Heart right ventricle (tissue), 16 donors: ENCODE measurements at places on chromosomes 6 and 20. TPM values are rescaled to one million over a fixed set of nuclear protein-coding genes. Genes with fewer than 3 reads are reported as not detected.

The TINAG gene
- 0.47 TPM for total RNA-seq

GRCh38 chr20:50399555-50399916 is 110.6 kb upstream of the PTPN1 start:
- DNase-seq: no peak
- H3K4me3 ChIP-seq: no peak overlapping the region
- H3K27ac ChIP-seq: peak overlapping the region; percentile 84
- no peaks in the 10 kb centered on the region for H3K36me3 ChIP-seq

The JAG1 gene
- 24.5 TPM for total RNA-seq

The SOX4 gene
- 19.1 TPM for total RNA-seq

DNA sequence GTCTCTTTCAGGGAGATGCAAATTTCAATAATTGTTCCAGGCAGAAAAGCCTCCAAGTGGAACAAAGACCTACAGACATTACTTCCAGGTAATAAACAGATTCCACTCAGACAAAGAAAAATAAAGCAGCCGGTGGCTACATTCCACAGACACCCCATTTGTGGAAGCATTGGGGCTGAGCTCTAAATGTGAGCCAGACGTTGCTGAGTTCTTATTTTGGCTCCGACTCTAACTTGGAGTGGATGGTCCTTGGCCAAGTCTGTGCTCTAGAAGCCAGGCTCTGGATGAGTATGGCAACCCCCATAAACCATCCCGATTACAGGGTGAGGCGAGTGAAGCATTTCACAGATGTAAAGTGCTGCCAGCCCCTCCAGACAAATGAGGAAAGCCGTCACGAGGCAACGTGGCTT is 6.6 kb downstream of the TRAM2 start:
- no peaks in the 10 kb centered on the region for H3K36me3 ChIP-seq
- peak overlapping the region; percentile 32 for H3K27ac ChIP-seq
- no peaks in the 10 kb centered on the region for H3K27me3 ChIP-seq
- peaks cover 93% of the 10 kb centered on the region for H3K4me1 ChIP-seq
- H3K4me3 ChIP-seq: no peak overlapping the region

DNA sequence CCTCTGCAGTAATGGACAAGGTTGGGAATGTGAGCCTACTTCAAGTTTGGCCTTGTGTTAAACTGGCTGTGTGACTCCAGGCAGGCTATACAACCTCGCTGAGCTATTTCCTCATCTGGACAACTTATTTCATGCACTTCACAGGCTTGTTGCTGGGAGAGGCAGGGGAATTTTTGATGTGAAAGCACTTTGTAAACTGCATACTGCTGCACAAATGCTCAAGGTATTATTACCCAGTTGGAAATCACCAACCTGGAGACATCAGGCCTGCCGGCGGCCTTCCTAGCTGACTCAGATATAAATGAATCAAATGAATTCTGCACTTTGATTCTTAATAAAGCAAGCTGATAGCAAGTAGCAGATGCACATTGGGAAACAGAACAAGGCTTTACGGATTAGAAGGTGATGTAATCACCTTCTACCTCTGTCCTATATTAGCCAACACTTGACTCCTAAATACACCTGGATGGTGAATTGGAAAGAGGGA is 10.1 kb downstream of the JARID2 start:
- no peaks in the 10 kb centered on the region for H3K27me3 ChIP-seq
- DNase-seq: no peak
- H3K36me3 ChIP-seq: no peaks in the 10 kb centered on the region
- H3K4me3 ChIP-seq: no peak overlapping the region
- peaks cover 12% of the 10 kb centered on the region for H3K4me1 ChIP-seq
- H3K27ac ChIP-seq: peak overlapping the region; percentile 14

DNA sequence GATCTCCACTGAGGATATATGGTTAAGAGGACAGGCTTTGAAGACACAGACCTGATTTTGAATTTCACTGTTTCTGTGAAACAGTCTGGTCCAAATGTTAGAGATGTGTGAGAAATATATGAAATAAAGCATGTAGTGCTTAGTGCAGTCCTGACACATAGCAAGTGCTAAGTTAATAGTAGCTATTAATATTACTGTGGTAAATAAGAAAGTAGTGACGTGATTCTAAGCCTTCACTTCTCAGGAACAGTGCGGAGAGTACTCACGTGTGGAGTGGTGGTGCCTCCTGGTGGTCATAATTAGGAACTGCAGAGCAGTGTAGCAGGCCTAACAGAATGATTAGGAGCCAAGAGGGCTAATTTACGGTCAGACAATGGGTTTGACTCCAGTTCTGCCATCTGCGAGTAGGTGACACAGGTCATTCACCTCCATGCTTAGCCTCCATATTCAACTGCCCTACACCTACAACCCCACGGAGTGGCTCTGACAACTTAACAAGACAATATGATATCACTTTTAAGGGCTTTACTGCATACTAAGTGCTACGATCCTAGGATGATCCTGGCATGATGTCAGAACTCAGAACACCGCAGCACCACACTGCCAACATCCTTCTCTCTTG is 106.2 kb downstream of the JPH2 start:
- no peak overlapping the region for H3K27ac ChIP-seq
- no peak overlapping the region for H3K4me3 ChIP-seq
- no peaks in the 10 kb centered on the region for H3K4me1 ChIP-seq
- peak; percentile 52 for DNase-seq
- no peaks in the 10 kb centered on the region for H3K36me3 ChIP-seq

DNA sequence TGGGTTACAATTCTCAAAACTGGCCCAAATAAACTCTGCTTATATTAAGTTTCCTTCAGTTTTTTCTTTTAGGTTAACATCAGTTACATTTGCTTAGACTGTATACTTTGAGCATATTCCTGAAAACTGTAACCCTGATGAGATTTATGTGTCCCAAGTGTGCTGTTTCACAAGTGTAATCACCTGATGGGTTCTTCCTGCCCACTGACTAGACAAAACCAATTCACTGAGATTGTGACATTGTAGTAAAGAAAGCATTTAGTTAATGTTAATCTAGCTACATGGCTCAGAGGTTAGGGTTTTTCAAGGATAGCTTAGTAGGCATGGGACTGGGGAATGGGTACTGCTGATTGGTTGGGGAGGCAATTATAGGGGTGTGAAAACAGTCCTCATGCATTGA is 53.6 kb downstream of the CCN2 start:
- no peak overlapping the region for H3K27ac ChIP-seq
- H3K4me3 ChIP-seq: no peak overlapping the region
- no peaks in the 10 kb centered on the region for H3K36me3 ChIP-seq
- no peak for DNase-seq
- no peaks in the 10 kb centered on the region for H3K4me1 ChIP-seq

GRCh38 chr6:37155394-37156312 is 14.3 kb upstream of the PIM1 start:
- H3K36me3 ChIP-seq: no peaks in the 10 kb centered on the region
- no peaks in the 10 kb centered on the region for H3K27me3 ChIP-seq
- H3K4me3 ChIP-seq: no peak overlapping the region
- no peaks in the 10 kb centered on the region for H3K4me1 ChIP-seq

- H3K4me3 ChIP-seq: no peak overlapping the region
- H3K27me3 ChIP-seq: no peaks in the 10 kb centered on the region
- H3K27ac ChIP-seq: no peak overlapping the region
- DNase-seq: no peak
Measured at GRCh38 chr6:75085931-75086635, 119.8 kb downstream of the COL12A1 start.

The PDYN gene
- total RNA-seq: not detected

DNA sequence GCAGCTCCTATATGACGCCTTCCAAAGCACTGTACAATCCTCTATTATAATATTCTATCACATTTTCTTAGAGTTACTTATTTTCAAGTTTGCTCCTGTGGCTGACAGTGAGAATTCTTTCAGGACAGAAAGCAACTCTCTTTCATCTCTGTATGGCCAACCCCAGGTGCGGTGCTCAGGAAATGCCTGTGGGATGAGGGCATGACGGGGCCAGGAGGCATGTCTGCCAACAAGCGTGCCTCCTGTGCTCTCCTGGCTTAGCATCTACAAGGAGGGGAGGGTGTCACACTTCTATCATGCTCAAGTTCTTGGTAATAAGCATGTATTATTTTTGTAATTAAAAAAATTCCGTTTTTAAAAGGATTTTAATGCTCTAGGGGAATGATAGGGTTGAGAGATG is 11.4 kb downstream of the MRPL14 start:
- H3K4me1 ChIP-seq: peaks cover 31% of the 10 kb centered on the region
- H3K36me3 ChIP-seq: peaks cover 55% of the 10 kb centered on the region
- no peak for DNase-seq
- no peak overlapping the region for H3K4me3 ChIP-seq
- H3K27ac ChIP-seq: no peak overlapping the region
- H3K27me3 ChIP-seq: no peaks in the 10 kb centered on the region

DNA sequence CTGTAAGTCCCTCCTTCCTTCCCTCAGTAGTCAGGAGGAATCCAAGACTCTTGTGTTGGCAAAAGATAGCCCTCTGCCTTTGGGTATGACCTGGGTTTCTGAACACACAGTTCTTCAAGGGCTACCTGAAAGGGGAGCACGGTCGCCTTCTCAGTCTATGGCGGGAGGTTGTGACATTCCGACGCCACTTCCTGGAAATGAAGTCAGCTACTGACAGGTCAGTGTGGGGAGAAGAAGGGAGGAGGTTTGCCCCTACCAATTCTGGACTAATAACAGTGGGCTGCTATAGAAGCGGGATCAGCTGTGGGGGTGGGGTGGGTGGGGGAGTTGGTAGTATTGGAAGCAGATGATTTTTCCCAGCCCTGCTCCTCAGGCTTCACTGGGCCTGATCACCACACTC is 11.5 kb downstream of the CEP250 start:
- H3K36me3 ChIP-seq: no peaks in the 10 kb centered on the region
- H3K27me3 ChIP-seq: no peaks in the 10 kb centered on the region
- no peaks in the 10 kb centered on the region for H3K4me1 ChIP-seq
- peak overlapping the region; percentile 1 for H3K27ac ChIP-seq

DNA sequence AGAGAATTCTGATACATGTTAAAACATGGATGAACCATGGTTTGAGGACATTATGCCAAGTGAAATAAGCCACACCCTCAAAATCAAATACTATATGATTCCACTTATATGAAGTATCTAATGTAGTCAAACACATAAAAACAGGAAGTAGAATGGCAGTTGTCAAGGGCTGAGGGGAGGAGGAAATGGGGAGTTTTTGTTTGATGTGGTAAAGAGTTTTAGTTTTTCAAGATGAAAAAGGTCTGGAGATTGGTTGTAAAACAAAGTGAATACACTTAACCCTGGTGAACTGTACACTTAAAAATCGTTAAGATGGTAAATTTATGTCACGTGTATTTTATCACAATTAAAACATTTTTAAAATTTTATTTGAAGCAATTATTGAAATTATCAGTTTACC is 127.4 kb upstream of the GRIK2 start:
- no peak overlapping the region for H3K4me3 ChIP-seq
- no peak for DNase-seq
- H3K4me1 ChIP-seq: no peaks in the 10 kb centered on the region
- no peak overlapping the region for H3K27ac ChIP-seq
- no peaks in the 10 kb centered on the region for H3K36me3 ChIP-seq

DNA sequence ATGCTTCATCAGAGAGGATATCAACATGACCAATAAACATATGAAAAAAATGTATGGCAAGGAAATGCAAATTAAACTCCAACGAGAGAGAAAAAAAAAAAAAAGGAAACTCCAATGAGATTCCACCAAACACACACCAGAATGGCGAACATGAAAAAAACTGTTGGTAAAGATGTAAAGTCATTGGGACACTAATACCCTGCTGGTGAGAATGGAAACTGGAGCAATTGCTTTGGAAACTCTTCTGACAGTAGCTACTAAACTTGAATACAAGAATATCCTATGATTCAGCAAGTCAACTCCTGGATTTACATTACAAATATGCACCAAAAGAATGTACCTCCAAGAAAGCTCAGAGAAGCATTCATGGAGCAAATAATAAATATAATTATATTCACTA is 260.7 kb upstream of the ECI2 start:
- no peaks in the 10 kb centered on the region for H3K36me3 ChIP-seq
- no peaks in the 10 kb centered on the region for H3K4me1 ChIP-seq
- no peak overlapping the region for H3K27ac ChIP-seq
- no peak for DNase-seq
- H3K4me3 ChIP-seq: no peak overlapping the region
- H3K27me3 ChIP-seq: no peaks in the 10 kb centered on the region

DNA sequence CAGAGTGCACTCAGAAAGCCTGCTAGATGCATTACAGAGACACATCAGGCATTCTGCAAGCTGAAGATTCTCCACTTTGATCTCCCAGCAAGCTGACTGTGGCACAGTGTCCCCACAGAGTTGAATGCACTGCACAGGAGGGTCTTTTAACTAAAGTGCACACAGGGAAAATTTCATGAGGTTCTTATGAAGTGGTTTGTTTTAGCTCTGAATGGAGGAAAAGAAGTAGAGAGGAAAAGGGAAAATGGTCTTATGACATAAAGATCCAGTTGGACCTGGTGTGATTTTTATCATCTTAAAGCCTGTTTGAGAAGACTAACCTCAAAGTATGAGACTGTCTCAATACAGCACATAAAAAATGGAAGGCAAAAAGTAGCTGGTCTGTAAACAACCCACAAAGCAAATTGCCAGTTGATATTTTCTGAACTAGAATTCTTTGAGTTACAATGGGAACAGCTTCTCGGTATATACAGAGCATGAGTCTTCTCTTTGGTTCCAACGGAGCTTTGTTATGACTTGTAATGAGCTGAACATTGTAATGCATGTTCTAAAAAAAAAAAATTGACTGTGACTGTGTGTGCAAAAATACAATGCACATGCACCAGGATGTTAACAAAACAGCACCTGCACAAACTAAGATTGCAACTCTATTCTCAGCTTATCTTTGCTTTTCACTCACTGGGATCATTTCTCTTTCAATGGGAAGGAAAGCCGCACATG is 383.0 kb upstream of the ID4 start:
- H3K4me3 ChIP-seq: no peak overlapping the region
- H3K27ac ChIP-seq: no peak overlapping the region
- H3K4me1 ChIP-seq: no peaks in the 10 kb centered on the region

The ZNF311 gene
- total RNA-seq: 0.26 TPM

DNA sequence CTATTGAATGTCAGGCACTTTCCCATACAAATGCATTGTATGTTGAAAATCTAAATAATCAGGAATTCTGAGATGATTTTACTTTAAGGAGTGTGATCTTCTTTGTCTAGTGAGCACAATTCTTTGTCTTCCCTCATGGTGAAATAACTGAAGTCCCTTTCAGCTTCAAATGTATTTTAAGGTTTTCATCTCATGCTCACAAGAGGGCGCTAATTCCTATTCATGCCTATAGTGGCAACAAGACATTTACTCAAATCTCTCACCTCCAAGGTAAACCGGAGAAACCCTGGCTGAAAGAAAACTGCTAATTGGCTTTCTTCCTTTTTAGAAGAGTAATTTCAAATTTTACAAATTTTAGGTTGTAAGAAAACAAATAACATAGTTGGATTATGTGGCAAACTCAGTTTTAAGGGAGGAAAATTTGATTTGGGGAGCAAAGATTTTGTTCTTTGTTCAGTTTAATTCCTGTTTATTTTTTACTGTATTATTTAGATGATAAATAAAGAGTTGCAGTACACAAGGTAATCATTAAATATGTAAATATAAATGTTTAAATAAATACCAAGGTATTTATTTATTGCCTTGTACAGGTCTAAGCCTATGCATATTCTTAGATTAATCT is 69.1 kb downstream of the SLC35F1 start:
- no peak overlapping the region for H3K27ac ChIP-seq
- H3K4me1 ChIP-seq: no peaks in the 10 kb centered on the region
- no peak overlapping the region for H3K4me3 ChIP-seq
- no peak for DNase-seq

The CRISP2 gene
- not detected for total RNA-seq
